T1000 (cell line): ENCODE measurements at places on chromosomes 6 and 20.

DNA sequence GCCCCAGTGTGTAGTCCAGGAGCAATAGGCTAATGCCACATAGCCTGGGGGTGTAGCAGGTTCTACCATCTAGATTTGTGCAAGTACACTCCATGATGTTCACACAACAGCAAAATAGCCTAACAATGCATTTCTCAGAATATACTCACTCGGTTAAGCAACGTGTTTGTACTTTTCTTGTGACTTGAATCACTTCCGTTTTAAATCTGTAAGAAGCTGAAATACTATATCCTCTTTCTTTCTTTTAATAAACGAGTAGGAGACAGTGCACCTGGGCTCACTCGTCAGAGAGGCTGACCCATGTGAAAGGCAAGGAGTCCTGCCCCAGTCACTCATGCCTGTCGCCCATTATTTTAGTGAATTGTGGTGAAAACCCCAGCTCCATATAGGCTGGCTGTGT, 201.6 kb downstream of the FOXA2 start:
- no peak for DNase-seq

- DNase-seq, result no peak
These were observed 341.7 kb upstream of the HTR1E start for GRCh38 chr6:86595641-86596040.

DNA sequence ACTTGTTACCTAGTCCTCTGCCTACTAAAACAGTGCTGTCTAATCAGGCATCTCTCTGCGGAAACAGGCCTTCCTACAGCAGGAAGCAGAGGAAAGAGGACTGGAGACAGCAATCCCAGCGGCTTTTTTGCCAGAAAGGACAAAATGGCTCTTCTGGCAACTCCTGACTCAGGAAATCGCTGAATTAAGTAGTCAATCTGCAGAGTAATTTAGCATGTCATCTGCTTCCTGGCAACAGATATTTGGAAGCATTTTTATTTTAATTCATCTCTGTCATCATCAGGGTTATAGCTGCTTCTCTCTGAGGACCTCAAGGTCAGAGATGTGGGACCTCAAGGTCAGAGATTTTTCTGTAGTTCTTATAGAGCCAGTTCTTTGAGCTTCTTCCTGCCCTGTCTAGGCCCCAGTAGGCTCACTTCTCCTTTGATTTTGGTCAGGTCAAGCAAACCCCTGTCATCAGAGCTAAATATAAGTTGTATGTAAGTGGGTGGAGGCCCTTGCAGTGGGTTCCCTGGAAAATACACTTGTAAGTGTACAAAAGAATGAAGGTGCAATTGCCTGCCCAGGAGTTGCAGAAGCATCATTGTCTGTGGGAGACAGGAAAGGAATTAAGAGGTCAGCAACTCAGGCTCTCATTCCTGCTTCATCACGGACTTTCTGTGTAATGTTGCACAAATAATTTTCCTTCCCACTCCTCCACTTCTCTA, 229.4 kb downstream of the ALDH8A1 start:
- DNase-seq, result no peak

DNA sequence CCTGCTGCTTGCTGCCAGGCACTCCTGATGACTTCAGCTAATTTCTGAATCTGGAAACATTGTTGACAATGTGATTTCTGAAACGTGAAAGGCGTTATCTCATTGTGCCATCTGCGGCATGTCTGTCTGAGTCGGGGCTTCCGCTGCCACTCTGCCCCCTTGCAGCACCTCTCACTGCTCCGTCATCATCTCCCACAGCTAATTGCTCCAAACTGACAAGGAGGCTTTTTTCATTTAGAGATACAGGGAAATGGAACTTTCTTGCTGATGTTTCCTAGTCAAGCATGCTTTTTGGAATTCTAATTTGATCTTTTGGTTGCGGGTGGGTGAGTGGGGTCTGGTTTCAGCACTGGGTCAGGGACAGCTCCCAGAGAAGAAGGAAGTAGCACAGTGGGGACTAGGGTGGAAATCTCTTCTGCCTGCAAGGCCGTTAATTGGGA, 233.5 kb downstream of the DHX35 start:
- DNase-seq, result no peak
